ENCODE measurements at places on chromosomes 5 and 9.

DNA sequence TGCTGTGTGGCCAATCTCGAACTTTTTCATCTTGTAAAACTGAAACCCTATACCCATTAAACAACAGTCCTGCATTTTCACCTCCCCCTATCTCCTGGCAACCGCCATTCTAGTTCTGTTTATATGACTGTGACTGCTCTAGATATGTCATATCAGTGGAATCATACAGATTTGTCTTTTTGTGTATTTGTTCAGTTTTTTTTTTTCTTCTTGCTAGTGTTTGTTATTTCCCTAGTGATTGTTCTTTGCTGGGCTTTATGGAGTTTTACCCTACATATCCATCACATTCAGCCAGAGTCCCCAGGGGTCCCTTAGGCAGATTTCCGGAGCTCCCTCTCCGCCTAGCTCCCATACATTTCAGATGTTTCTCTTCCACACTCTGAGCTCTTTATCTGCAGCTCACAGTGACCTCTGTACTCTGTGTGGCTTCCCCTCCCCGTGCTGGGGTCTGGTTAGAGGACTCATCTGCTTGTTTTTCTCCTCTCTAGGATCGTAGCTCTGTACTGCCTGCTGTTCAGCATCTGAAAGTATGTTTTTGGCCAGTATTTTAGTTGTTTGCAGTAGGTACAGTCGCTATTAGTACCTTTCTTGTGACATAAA is 25.1 kb upstream of the CARTPT start:
- no peak for DNase-seq

DNA sequence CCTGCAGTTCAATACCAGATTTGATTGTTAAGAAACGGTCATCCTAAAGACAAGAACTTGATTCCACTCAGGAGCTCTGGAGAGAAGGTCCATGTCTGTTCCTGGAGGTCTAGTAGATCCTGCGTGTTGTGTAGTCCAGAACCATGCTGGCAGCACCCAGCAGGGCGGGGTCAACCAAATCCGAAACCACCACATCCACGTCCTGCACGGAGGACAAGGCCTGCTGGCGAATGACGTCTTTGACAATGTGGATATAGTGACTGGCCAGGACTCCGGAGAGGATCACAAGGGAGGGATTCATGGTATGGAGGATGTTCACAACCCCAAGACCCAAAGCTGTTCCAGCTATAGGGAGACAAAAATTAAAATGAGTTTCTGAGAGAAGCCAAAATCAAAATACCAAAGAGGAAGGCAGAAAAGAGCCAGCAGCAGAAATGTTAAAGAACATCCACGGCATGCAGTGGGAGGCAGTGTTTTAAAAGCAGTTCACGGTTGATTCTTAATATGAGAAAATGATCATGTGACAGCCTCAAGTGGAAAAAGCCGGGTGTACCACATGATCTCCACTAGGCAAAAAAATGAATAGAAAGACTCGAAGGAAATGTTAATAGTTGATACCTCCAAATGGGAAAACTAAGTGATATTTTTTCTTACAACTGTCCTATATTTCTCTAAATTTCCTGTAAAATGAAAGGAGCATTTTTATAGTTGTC is 26.7 kb downstream of the CLTA start:
- DNase-seq: no peak

- DNase-seq: peak; percentile 10
These were observed 611.8 kb downstream of the BNC2 start for GRCh38 chr9:16258708-16259107.

DNA sequence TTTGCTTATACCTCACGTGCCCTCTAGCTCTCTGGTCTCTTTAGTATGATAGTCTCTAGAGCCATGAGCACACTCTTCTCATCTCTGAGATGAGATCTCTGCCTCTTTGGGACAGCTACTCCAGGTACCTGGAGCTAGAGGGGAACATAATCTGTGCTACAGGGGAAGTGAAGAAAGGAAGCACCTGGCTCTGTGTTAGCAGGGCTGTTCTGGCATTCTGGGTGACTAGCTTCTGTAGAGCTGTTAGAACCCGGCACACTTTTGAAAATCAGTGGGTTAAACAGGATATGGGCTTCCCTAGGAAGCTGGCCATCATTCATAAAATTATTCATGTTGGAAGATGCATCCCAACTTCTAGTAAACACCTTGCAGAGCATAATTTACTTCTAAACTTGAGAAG is 224.8 kb downstream of the MCTP1 start:
- no peak for DNase-seq

DNA sequence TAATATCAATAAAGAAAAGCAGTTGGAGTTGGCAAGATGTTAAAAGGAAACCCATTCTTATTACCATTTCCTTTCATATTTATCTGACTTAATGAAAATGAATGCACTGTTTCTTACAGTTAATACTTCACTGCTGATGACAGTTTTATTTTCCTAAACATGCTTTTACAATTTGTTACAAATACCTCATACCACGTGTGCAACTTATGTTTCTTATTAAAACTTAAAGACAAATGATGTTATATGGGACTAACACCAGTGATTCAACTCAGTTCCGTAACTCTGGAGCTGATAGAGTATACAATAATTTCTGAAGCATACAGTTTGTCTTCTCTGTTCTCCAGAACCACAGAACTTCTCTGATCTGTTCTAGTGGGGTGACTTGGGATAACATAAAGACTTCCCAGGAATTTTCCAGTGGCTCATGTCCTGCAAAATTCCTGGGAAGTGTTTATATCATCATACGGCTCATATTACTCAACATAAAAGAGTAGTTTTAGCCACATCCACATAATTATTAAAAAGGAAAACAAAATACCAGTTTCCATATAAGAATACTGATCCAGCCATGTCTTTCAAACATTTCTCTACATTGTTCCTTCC is 1259.0 kb upstream of the C9orf72 start:
- DNase-seq: no peak

- no peak for DNase-seq
These were observed 12.8 kb downstream of the GHR start for GRCh38 chr5:42436051-42436450.

DNA sequence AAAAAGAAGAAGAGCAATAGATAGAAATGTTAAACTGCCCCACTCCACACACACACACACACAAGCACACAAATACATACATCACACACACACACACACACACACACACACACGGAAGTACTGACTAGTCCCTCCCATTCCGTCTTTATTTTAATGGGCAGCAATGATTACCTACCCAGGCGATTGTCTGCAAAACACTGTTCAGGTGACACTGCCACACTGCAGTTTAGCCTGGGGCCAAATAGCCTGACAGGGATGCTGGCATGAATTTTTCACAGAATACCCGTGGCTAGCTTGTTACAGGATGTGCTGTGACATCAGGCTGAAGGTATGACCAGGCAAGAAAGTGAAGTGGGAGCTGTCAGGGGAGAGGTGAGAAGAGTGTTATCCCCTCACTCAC is 86.9 kb downstream of the FRMD3 start:
- no peak for DNase-seq

- no peak for DNase-seq
These were observed 151.7 kb upstream of the RFX3 start for GRCh38 chr9:3677541-3677940.

DNA sequence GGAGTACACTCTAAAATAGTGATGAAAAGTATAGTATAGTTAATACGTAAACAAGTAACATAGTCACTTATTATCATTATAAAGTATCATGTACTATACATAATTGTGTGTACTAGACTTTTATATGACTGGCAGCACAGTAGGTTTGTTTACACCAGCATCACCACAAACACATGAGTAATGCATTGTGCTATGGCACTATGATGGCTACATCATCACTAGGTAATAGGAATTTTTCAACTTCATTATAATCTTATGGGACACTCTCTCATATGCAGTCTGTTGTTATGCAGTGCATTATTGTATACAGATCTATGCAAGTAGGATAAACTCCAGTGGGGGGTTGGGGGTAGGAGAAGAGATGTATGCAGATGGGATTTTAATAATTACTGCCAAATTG is 52.7 kb upstream of the ELL2 start:
- no peak for DNase-seq

- DNase-seq: no peak
These were observed 3.7 kb downstream of the RECK start for GRCh38 chr9:36040271-36040925.

DNA sequence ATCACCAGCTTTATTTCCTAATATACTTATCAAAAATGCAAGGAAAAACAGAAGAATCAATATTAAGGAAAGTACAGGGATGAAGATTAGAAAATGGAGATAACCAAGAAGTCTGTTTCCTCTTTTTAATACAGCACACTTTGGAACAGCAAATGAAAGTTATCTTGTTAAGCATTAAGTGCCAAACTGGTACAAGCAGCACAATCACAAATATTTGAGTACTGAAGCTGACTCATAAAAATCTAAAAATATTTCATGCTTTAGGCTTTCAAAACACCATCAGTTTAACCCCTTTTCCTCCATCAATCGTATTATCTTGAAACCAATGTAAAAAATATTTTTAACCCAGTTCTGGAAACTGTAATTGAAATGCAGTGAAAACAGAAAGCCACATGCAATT is 2.7 kb downstream of the FBXW11 start:
- no peak for DNase-seq

DNA sequence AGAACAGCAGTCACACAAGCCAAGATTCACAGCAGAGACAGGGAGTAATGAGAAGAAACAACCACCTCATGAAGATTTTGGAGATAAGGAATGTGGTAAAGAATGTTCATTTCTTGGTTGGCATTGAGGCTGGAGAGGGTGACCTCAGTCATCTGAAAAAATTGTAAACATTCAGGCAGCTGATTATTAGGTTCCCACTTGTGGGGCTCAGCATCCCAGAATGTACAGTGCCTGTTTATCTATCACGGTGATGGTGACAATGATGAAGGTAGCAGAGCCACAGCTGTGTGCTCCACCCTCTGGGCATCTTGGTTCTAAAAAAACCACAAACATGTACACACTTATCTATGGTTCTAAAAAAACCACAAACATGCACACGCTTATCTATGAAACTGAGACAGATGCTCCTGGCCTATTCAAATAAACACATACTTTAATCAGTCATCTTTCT is 143.9 kb upstream of the MOCS2 start:
- DNase-seq: no peak

- DNase-seq: no peak
These were observed 84.3 kb upstream of the SLC1A3 start for GRCh38 chr5:36521838-36522745.

GRCh38 chr5:174320051-174320450 is 274.5 kb downstream of the NSG2 start:
- no peak for DNase-seq

- DNase-seq: no peak
These were observed 1088.5 kb upstream of the CDH6 start for GRCh38 chr5:30104872-30105596.

DNA sequence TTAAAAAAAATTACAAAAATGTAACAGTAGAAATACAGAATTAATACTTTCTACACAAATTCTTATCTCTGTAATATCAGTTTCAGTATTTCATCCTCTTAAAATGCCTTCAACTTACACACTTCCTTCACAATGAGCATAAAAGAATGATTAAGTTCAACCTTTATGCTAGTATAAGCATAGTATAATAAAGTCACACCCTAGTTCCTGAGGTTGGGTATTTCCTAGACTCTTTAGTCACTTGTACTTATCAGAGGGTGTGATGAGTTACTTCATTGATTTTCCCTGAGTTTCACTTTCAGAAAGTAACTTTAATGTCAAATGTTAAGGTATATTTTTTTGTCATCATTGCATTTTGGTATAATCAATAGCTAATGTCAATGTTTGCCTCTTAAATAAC is 302.4 kb downstream of the PDE4D start:
- DNase-seq: peak; percentile 67

DNA sequence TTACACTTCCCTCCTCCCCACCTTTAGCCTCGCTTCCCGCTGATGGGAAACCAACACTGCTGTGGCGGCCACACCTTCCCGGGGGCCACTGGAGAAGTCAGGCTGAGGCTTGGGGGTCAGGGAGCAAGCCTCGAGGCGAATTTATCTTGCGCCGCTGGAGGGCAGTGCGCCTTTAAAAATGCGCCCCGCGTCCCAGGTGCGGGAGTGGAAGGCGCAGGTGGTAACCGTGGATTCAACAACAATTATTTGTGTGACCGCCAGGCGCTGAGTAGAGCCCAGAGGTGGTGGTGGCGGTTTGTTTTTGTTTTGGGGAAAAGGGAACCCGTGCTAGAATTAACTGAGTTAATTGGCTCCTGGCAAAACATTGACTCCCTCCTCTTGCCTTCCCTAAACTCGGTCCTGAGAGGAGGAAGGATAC is 1.1 kb downstream of the CFAP77 start:
- DNase-seq: peak; percentile 37

DNA sequence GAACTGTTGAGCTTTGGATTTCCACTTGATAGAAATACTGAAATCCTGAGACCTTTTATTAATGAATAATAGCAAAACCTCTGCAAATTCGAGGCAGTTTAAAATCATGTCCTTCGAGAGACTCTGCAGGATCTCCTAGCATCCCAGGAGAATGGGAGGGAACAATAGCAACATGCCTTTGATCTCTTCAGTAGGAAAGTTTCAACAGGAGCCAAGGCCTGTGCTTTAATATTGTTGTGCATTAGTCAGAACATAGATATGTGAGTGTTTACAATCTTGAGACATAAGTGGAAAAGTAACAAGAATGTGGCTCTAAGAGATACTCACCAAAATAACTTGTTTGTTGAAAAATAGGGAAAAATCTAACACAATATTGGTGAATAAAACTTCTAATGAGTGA is 83.3 kb upstream of the LHFPL2 start:
- DNase-seq: no peak

- DNase-seq: no peak
These were observed 24.8 kb downstream of the PPP3R2 start for GRCh38 chr9:101569741-101570501.

GRCh38 chr5:76789991-76790581 is 28.7 kb upstream of the F2RL1 start:
- DNase-seq: no peak

GRCh38 chr9:137785704-137786161 is 91.8 kb upstream of the CACNA1B start:
- DNase-seq: no peak

GRCh38 chr5:139410993-139411828 is 7.3 kb upstream of the SPATA24 start:
- no peak for DNase-seq

DNA sequence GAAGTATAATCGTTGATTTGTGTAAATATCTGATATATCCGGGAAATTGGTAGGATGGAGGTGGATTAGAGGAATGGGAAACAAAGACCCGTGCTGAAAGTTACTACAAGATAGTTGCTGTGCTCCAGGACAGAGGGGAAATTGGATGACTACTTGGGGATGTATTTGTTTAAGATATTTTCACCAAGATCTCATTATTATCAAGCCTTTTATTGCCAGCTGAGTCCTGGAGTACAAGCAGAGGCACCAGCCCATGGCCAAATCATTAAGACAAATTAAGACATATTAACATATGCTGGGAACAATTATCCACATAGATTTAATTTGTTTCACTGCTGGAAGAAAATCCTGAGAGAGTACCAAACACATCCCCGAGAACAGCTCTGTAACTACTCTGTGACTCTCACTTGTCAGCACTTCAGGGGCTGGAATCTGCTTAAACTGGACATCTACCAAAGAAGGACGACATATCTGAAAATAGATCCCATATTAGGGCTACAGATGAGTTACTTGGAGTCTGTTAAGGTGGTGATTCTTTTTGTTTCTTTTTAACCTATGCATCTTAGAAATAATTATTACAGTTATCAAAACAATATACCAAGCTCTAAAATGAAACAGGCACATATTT is 68.2 kb downstream of the SLC1A1 start:
- DNase-seq: no peak

- peak; percentile 40 for DNase-seq
These were observed 84.9 kb downstream of the RGS3 start for GRCh38 chr9:113548221-113549041.

GRCh38 chr9:113912816-113913215 is 36.7 kb downstream of the ZNF618 start:
- no peak for DNase-seq

Data from suppressor macrophage treated with lipopolysaccharide for 1 hour (primary cell).